Stimulated activated CD8-positive, alpha-beta memory T cell treated with anti-CD3 and anti-CD28 coated beads, Interleukin-4, amount 100 ng/mL, for 4 hours (primary cell): ENCODE measurements at places on chromosomes 11 and 22.

DNA sequence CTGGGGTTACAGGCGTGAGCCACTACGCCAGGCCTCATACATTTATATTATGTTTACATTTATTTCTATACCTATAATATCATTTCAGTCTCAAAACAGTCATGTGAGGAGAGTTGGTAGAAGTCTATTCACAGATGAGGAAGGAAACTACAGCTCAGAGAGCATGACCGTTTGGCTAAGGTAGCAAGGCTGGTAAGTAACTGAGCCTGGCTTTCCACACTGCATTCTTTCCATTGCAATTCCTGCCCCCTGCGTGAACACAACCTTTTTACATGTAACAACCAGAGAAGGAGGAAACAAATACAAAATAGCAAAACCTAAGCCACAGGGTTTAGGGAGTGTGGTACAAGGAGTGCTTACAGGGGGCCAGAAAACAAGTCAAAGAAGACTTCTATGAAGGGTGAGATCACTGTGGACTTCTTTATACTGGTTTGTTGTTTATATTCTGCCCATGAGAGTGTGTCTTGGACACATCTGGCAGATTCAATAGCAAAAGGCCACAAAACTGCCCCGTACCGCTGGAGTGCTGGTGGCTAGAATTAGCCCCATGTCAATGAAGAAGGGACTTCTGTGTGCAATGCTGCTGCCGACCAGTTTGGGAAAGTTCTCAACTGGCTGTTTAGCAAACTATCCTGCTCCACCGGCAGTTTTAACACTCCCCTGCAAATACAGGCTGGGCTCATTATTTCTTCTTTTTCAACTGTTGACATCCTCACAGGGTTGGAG is 19.0 kb downstream of the MICAL3 start:
- DNase-seq: no peak

- DNase-seq: no peak
Observed at GRCh38 chr22:24554313-24555164, at the start of gene GUCD1. Gene GUCD1 (minus strand): TSS chr22:24555138. CDS start chr22:24554991, 147 bp downstream.

GRCh38 chr11:88534185-88534584 is 196.6 kb upstream of the CTSC start:
- no peak for DNase-seq

DNA sequence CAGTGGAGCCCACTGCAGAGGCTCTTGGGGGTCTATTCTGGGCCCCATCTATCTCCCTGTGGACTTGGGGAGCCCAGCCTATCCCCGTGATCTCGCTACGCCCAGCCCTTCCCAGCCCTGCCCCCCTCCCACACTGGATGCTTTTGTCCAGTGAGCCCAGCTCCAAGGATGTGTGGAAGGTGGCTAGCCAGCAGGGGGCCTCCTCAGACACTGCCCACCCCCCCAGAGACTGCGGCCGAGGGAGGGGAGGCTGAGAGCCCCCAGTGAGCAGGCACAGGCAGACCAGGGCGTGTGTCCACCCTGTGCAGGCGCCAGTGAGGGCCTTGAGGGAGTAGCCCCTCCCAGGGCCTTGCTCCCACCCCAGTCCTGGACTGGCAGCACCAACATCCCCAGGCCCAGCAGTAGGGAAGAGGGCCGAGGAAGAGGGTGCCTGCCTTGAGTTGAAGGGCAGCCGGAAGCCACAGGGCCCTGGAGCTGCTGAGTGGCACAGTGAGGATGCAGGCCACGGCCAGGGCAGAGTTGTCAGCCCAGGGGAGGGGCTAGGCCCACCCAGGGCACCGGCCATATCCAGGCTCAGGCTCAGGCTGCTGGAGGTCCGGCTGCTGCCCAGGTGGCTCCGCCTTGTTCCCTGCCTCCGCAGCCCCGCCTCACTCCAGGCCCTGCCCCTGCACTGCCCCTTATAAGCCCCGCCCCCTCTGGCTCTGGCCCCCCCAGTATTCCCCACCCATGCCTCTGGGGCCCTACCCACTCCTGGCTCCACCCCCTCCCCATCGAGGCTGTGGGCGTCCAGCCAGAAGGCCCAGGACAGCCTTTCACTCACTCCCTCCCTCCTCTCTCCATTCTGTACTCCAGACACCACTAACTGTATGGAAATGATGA is 28.0 kb downstream of the MOB2 start:
- DNase-seq: no peak

DNA sequence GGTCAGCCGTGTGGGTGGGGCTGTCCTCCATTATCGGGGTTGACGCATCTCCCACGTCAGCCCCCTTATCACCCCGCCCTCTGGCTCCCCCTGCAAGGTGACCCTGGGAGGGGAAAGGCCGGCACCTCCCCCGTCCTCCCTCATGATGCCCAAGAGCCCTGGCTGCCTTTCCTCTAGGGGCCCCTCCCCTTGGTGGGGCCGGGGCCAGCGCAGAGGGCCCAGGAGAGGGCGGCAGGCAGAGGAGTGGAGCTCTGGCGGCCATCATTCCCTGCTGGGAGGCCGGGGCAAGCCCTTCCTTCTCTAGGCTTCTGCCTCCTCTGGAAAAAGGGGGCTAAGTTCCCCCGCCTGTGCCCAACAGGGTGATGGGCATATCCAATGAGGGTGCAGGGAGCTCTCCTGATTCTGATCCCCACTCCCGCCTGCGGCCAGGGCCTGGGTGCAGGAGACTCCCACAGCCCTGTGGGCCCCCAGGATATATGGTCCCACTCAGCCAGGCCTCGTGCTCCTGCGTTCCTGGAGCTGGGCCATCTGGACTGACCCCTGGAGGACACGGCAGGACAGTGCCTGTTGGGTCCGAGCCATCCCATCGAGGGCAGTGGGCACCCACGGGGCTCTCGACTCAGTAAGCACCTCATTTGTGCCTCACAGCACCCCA is 12.3 kb downstream of the MYRF start:
- DNase-seq: no peak

GRCh38 chr11:14359501-14360031 is 583 bp upstream of the RRAS2 start:
- DNase-seq: no peak

DNA sequence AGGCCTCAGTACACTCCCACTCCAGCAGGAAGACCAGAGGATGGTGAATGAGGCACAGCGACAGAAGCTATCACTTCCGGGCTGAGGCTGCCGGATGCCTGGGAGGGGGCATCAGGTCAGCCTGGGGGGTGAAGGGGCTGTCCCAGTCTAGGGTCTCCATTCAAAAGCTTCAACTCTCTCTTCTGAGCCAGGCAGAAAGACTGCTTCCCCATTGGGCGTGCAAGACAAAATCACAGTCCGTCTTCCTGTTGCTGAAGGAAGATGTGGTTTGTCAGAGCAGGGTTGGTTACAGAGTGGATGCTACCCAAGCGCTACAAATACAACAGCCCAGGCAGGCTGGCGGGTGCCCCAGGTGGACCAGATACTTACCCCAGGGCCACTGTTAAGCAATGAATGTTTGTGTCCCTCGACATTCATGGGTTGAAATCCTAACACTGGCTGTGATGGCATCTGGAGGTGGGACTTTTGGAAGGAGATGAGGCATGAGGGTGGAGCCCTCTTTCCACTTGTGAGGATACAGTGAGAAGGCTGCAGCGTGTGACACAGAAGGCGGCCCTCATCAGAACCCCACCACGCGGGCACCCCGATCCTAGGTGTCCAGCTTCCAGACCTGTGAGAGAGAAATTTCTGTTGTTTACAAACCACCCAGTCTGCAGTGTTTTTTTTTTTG is 12.0 kb downstream of the UPK3A start:
- no peak for DNase-seq

DNA sequence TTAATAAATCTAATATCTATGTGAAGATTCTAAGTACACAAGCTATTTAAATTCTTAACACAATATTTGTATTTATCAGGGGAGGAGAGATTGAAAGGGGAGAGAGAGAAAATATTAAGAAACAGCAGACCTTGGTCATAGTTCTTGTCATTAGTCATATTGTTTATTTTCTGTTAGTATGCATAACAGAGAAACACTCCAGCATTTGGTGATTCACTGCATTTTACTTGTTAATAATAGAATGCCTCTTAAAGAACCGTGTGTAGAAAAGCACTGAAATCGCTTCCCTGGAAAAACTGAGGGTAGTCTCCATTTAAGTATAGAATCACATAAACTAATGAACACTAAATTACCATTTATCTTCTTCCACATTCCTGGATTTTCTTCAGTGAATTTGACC is 122.7 kb upstream of the TRPC6 start:
- DNase-seq: no peak

- peak; percentile 43 for DNase-seq
Observed at GRCh38 chr22:36277482-36278291, 24.8 kb downstream of the APOL1 start.

DNA sequence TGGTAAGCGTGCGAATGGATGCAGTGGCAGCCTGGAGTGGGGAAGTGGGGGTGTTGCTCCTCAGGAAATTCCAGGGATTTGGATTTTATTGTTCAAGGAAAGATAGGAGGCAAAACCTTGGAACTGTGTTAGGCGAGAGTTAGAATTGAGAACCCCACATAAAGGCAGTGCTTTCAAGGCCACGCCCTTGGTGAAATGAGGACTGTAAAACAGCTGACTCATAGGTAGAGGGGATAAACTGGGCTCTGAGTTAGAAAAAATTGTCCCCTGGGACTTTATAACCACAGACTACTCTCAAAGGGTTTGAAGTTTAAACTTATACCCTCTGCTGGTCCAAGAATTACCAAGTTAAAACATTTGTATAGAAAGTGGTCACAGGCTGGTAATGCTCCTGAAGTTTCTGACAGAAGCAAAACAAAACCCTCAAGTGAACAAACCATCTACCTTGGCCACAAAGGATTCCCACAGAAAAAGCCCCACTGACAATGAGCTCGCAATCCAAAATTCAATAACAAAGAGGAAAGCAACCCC is 250.3 kb upstream of the TBCEL start:
- DNase-seq: no peak

- DNase-seq: no peak
Observed at GRCh38 chr11:107856981-107857517, 1.5 kb downstream of the SLC35F2 start.

- DNase-seq: no peak
Observed at GRCh38 chr11:88704485-88704884, 361.3 kb downstream of the GRM5 start.
